ENCODE measurements at places on chromosomes 1 and 21. TPM values are rescaled to one million over a fixed set of nuclear protein-coding genes. Genes with fewer than 3 reads are reported as not detected.
A peak's percentile ranks its signal among the peaks of the same experiment; 100 is the strongest.

Gene SOX13
- total RNA-seq: 8.2 TPM

- no peak for DNase-seq
These were observed 35.4 kb downstream of the PGM1 start for GRCh38 chr1:63628607-63629006.

Gene SPRR1B
- 0.63 TPM for total RNA-seq

DNA sequence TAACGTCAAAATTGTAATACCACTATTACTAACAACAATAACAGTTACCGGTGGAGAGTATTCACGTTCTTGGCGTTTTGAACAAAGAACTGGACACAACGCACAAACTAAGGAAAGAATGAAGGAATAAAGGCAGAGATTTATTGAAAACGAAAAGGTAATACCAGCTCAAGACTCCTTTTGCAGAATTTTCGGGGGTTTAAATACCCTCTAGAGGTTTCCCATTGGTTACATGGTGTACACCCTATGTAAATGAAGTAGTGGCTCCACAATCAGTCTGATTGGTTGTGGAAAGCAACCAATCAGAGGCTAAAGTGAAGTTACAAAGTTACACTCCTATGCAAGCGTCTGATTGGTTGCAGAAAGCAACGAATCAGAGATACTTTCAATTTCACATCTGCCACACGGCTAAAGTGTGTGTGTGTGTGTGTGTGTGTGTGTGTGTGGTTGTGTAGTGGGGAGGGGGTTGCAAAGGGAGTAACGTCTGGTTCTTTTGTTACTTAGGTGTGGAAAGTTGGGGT is 1.1 kb upstream of the GTF2B start:
- no peak for DNase-seq

Gene ADAM30
- not detected for total RNA-seq

Gene LMX1A
- not detected for total RNA-seq

- DNase-seq: no peak
These were observed 40.3 kb downstream of the PRMT2 start for GRCh38 chr21:46675595-46676280.

GRCh38 chr1:174815474-174815908 is 184.3 kb upstream of the CACYBP start:
- no peak for DNase-seq

DNA sequence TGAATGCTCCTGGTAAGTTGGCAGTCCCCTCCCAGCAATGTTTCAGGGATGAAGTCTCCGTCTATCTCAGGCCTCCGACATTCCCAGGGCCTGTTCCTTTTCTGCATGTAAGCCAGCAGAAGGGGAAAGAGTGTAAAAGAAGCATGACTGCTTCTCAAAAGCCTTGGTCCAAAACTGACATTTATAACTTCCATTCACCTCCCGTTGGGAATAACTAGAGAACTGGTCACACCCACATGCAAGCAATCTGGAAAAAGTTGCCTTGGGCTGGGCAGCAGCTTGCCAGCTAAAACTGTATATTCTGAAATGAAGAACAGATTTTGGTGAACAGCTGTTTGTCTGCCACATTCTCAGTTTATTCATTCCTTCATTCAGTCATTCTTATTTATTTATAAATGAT is 24.2 kb upstream of the NPL start:
- no peak for DNase-seq

Gene DDR2
- 3.8 TPM for total RNA-seq

DNA sequence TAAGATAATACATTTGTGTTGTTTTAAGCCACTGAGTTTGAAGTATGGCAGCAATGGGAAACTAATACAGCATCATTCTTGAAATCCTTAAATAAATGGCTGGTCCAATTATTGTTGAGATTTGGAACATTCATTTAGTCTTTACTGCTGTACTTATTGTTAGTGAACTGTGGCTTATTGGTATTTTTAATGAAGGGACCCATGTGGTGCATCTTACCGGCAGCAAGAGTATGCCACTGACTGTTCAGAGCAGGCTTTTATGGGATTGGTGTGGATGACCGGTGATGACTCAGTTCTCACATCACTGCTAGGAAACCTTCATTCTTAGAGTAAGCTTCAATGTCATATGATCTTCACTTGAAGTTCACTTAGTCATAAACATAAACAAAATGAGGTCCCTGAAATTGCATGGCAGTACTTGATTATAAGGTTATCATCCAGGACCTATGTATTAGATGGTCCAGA is 31.5 kb downstream of the PRKAA2 start:
- peak; percentile 75 for DNase-seq

GRCh38 chr1:163072658-163073057 is 3.5 kb downstream of the RGS4 start:
- DNase-seq: no peak

Gene SERPINC1
- 0.25 TPM for total RNA-seq

Gene MSH4
- 0.08 TPM for total RNA-seq

Gene SPATA46
- not detected for total RNA-seq

- DNase-seq: no peak
These were observed 555.8 kb downstream of the PLA2G4A start for GRCh38 chr1:187384504-187384903.

GRCh38 chr1:62381831-62382657 is 54.8 kb upstream of the USP1 start:
- no peak for DNase-seq

DNA sequence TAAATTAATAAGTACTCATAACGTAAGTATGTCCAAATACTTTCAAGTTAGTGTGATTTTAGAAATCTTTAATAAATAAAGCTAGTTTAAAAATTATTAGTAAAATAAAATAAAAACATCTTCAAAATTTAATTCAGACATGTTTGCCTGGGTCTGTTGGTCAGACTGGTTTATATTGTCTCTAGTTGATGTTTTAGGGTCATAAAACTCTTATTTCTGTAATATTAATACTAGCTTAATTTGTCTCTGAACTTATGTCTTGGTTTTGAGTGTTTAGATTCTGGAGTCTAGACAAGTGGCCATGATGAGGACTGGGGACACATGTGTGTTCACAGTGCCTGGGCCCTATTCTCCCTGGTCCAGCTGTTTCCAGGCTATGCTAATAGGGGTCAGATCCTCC is 184.5 kb upstream of the TNR start:
- DNase-seq: no peak

- DNase-seq: no peak
These were observed 13.0 kb downstream of the TEX38 start for GRCh38 chr1:46684670-46685069.

- peak; percentile 91 for DNase-seq
These were observed 111.4 kb upstream of the ARTN start for GRCh38 chr1:43822040-43822690.

DNA sequence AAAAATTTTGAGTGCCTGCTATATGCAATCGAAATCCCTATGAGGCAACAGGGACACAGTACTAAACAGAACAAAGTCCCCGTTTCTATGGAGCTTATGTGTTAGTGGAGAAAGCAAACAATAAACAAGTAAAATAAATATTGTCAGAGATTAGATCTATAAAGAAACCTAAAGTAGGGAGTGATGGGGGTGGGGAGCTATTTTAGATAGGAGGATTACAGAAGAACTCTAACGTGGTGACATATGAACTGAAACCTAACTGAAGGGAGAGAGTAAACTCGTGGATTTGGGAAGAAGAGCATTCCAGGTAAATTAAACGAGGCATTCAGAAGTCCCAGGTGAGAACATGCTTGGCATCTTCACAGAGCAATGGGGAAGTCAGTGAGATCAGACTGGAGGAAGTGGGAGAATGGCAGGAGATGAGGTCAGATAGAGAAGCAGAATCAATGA is 154.5 kb downstream of the DENND1B start:
- DNase-seq: no peak

Gene ADIPOR1
- total RNA-seq: 76.6 TPM

DNA sequence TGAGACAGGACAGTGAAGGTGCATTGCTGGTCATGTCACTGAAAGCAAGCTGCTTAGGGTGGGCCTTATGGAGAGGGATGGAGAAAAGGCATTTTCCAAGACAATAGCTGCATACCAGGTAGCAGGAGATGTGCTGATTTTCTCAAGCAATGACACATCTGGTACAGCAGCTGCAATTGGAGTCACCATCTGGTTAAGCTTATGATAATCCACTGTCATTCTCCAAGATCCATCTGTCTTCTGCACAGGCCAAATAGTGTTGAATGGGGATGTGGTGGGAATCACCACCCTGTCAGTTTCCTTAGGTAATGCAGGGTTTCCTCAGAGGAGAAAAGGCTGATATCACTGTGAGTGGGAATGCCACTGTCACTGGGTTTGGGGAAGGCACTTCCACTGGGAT is 54.6 kb downstream of the ADSS2 start:
- no peak for DNase-seq

DNA sequence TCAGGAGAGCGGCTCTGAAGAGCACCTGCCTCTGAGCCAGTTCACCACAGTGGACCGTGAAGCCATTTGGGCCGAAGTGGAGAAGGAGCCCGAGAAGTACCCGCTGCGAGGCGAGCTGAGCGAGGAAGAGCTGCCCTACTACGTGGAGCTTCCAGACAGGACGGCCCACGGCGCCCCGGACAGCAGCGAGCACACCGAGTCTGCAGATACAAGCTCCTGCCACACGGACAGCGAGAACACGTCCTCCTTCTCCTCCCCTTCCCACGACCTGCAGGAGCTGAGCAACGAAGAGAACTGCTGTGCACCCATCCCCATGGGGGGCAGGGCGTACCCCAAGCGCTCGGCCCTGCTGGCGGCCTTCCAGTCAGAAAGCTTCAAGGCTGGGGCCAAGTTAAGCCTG is 74.9 kb upstream of the MORC3 start:
- DNase-seq: no peak

GRCh38 chr1:26012864-26013263 is 8.7 kb upstream of the EXTL1 start:
- no peak for DNase-seq

DNA sequence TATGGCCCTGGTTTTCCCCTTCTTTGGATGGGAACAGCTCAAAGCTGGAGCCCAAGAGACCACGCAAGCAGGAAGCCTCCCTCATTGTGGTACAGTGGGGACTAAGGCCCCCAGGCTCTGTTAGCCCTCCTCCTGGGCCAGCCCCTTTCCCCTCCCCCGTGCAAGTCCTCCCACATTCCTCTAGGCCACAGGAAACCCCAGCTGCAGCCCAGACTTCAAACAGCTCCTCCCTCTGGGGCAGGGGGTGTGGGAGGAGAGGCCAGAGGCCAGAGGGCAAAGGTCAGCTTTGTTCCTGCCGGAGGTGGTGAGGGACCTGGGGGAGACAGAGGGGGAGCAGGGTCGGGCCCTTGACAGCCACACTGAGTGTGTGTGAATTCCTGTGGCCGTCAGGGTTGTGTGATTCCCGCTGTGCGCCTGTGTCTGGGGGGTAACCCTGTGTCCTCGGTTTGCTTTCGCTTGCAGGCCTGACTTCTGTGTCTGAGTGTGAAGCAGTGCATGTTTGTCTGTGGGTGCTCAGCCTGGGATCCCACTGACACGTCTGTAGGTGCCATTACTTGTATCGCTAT is 3.4 kb upstream of the AHDC1 start:
- DNase-seq: no peak

GRCh38 chr1:203152158-203153034 is 23.2 kb downstream of the MYBPH start:
- peak; percentile 96 for DNase-seq

- DNase-seq: no peak
These were observed 40.5 kb upstream of the PROX1 start for GRCh38 chr1:213947200-213947801.

Gene COL16A1
- total RNA-seq: 10.8 TPM

GRCh38 chr1:180112091-180112490 is 42.6 kb upstream of the QSOX1 start:
- DNase-seq: no peak

DNA sequence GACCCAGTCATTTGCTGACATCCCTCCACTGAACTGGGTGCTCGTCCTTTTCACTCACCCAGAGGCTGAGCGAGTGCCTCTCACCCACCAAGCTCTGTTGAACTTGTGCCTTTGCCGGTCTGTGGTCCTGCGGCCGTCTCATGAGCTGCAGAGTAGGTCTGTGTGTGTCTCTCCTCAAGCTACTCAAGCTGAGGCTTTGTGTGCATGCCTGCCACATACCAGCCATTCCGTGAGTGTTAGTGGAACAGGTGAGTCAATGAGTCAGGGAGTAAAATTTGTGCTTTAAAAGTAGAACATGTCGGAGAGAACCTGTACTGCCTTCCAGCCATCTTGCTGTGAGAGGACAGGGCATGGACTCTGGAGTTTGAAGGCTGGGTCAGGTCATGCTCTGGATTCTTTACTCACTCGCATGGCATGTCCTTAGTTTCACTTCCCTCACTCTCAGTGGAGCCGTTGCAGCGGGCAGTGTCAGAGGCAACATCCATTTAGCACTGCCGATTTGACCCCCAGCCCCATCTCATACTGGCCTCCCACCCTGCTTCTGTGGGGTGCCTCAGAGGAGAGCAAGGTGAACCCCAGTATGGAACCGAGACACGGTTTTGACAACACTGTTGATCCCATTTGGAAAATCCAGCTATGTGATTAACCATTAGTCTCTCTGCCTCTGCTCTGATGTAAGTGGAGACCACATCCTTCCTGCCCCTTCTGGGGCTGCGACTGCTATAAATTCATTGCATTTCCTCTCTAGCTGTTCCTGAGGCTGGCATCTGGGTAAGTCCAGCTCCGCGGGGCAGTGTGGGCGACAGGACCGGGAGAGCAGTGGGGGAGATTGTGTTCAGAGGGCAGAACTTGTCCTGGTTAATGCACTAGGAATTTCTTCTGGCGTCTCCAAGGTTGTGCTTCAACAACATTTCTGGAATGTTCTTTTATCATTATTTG is at the start of gene NLRP3:
TSS of gene NLRP3 (plus strand) at position 751 of the 939 bp plus-strand sequence. CDS start 2,628 bp downstream, outside the sequence.
- DNase-seq: peak; percentile 41

Gene DBT
- 4.6 TPM for total RNA-seq

GRCh38 chr1:241413386-241413785 is 56.4 kb upstream of the RGS7 start:
- no peak for DNase-seq

Gene GJA8
- total RNA-seq: not detected

Gene NBPF3
- 12.2 TPM for total RNA-seq
